Right renal cortex interstitium (tissue), 3 donors: ENCODE measurements at places on chromosomes 5 and 9. TPM values are rescaled to one million over a fixed set of nuclear protein-coding genes. Genes with fewer than 3 reads are reported as not detected.

- no peak for DNase-seq
Observed at GRCh38 chr5:167244583-167244982, 1046.9 kb upstream of the WWC1 start.

GRCh38 chr9:35689542-35690293 lies at the start of gene TPM2:
Gene TPM2, minus strand, starts transcription at chr9:35689925. Its CDS starts 108 bp downstream, at chr9:35689817.
- no peak for DNase-seq

GRCh38 chr9:2302606-2303005 lies 287.5 kb downstream of the SMARCA2 start:
- no peak for DNase-seq

- no peak for DNase-seq
Observed at GRCh38 chr9:81474125-81474524, 215.2 kb downstream of the TLE1 start.

- no peak for DNase-seq
Observed at GRCh38 chr5:149693021-149693420, 37.1 kb upstream of the PPARGC1B start.

DNA sequence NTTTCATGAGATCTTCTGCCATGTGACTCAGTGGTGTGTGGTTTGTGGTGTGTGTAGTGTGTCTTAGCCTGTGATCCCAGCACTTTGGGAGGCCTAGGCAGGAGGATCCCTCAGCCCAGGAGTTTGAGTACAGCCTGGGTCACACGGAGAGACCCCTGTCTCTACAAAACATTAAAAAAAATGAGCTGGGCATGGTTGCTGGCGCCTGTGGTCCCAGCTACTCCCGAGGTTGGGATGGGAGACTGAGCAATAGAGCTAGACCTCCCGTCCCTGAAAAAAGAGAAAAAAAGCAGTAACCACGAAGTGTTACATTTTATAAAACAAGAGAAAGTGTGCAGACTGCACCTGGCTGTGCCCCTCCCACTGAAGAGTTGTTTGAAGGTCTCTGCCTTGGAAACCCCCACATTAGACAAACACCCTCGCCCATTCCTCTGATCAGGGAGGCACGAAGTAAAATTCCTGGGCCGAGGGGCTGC lies 21.2 kb upstream of the RNU6ATAC start:
- no peak for DNase-seq

DNA sequence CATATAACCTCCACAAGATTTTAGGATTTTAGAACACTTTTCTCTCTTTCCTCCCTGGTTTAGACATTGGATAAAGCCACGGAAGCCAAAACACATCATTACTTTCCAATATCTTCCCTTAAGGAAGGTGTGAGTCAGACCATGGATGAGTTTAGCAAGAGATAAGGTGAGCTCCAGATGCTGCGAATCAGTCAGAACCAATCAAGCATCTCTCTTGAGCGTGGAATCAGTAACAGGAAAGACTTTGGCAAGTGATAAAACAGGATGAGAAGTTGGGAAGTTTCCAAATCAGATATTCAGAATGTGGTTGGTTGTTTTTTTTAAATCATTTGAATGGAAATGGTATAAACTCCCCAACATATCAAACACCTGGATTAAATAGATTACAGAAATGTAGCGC lies 397.8 kb downstream of the EFNA5 start:
- no peak for DNase-seq

GRCh38 chr9:114285166-114285867 lies 37.6 kb upstream of the ORM1 start:
- no peak for DNase-seq

- DNase-seq: no peak
Observed at GRCh38 chr9:121754655-121755436, 103.4 kb downstream of the DAB2IP start.

- no peak for DNase-seq
Observed at GRCh38 chr5:16797951-16798350, 138.1 kb downstream of the MYO10 start.

DNA sequence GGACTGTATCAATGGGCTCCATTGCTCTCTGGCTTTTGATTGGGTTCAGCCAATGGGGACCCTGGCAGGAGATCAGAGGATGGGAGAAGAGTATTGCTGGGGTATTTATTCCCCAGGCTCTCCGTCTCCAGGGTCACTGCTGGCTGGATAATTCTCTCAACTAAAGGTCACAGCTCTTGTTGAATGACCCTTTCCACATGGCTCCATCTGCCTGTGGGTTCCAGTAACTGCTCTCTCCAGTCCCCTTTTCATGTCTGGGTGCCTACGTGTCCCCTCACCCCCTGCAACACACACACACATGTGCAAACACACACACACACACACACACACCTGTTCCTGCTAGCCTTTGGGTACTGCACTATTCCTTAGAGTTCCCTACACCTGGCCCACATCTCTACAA lies 53.9 kb upstream of the RIC1 start:
- DNase-seq: no peak

Gene SAXO1
- 0.17 TPM for polyA plus RNA-seq

Gene STC2
- polyA plus RNA-seq: 1.4 TPM

Gene SHOC1
- polyA plus RNA-seq: 0.85 TPM

Gene TMEFF1
- 3.9 TPM for polyA plus RNA-seq

Gene ACOT12
- 1.1 TPM for polyA plus RNA-seq
